CD4-positive, alpha-beta T cell (primary cell): ENCODE measurements at places on chromosomes 1 and 21. TPM values are rescaled to one million over a fixed set of nuclear protein-coding genes. Genes with fewer than 3 reads are reported as not detected.

THEMIS2 gene
- 20.2 TPM for total RNA-seq

C1orf87 gene
- not detected for total RNA-seq

HSD3B1 gene
- not detected for total RNA-seq

SERPINC1 gene
- total RNA-seq, result not detected

ATP1A2 gene
- not detected for total RNA-seq

NR5A2 gene
- not detected for total RNA-seq

AQP10 gene
- not detected for total RNA-seq

SPRR1B gene
- total RNA-seq, result not detected

USP21 gene
- 45.6 TPM for total RNA-seq

FASLG gene
- total RNA-seq, result 0.11 TPM

PPIAL4G gene
- 0.11 TPM for total RNA-seq

DNA sequence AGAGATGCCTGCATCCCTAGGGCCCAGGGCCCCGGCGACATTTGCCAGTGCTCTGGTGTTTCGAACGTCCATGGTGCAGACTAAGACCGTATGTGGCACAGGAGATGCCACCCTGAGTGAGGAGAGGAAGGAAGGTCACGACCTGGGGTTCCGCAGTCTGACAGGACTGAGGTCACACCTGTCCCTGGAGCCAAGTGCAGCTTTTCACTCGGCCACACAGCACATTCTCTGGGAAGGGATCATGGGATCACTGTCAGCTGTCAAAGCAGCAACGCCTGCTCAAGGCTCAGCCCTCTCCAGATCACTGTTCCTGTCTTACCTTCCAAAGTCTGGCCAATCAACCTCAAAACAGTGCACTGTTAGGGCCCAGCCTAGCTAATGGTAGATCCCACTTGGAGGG lies 243.6 kb downstream of the SIPA1L2 start:
- no peaks in the 10 kb centered on the region for H3K36me3 ChIP-seq
- no peaks in the 10 kb centered on the region for H3K27me3 ChIP-seq
- H3K4me1 ChIP-seq, result no peaks in the 10 kb centered on the region
- H3K4me3 ChIP-seq, result no peak overlapping the region
- DNase-seq, result no peak

GRCh38 chr1:209433649-209434031 lies 149.9 kb upstream of the CAMK1G start:
- no peak overlapping the region for H3K4me3 ChIP-seq
- peaks cover 8% of the 10 kb centered on the region for H3K27me3 ChIP-seq
- H3K27ac ChIP-seq, result no peak overlapping the region
- no peaks in the 10 kb centered on the region for H3K36me3 ChIP-seq

DNA sequence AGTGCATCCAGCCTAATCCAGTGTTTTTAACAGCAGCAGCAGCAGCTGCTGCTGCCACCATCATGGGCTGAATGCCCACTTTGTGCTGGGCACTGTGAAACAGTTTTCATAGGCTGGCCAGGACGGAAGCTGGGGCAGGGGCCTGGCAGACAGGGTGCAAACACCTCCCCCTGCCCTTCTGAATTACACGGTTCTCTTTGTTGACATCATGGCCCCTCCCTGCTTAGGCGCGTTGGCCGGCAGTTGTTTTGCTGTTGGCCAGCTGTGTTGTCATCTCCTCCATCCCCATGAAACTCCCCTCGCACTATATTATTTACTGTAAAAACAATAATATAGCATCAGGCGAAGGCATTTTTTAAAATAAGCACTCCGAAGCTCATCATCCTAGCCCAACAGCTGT lies 33.1 kb downstream of the PTPRU start:
- H3K27me3 ChIP-seq, result peaks cover 13% of the 10 kb centered on the region
- no peaks in the 10 kb centered on the region for H3K4me1 ChIP-seq
- H3K36me3 ChIP-seq, result no peaks in the 10 kb centered on the region
- no peak overlapping the region for H3K27ac ChIP-seq

GRCh38 chr1:94614168-94614815 lies 72.7 kb upstream of the F3 start:
- DNase-seq, result no peak
- H3K4me3 ChIP-seq, result no peak overlapping the region
- H3K36me3 ChIP-seq, result no peaks in the 10 kb centered on the region
- no peaks in the 10 kb centered on the region for H3K27me3 ChIP-seq
- peaks cover 2% of the 10 kb centered on the region for H3K4me1 ChIP-seq

DNA sequence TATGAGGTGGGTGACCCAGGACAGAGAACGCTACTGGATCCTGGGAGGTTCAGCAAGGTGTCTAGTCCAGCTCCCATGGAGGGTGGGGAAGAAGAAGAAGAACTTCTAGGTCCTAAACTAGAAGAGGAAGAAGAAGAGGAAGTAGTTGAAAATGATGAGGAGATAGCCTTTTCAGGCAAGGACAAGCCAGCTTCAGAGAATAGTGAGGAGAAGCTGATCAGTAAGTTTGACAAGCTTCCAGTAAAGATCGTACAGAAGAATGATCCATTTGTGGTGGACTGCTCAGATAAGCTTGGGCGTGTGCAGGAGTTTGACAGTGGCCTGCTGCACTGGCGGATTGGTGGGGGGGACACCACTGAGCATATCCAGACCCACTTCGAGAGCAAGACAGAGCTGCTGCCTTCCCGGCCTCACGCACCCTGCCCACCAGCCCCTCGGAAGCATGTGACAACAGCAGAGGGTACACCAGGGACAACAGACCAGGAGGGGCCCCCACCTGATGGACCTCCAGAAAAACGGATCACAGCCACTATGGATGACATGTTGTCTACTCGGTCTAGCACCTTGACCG lies 8.6 kb upstream of the PIGV start:
- no peak for DNase-seq
- H3K36me3 ChIP-seq, result peaks cover 76% of the 10 kb centered on the region
- no peak overlapping the region for H3K27ac ChIP-seq
- peaks cover 18% of the 10 kb centered on the region for H3K4me1 ChIP-seq
- H3K27me3 ChIP-seq, result no peaks in the 10 kb centered on the region

GRCh38 chr1:117592155-117592554 lies 13.7 kb upstream of the TENT5C start:
- H3K27me3 ChIP-seq, result no peaks in the 10 kb centered on the region
- no peak overlapping the region for H3K4me3 ChIP-seq
- no peak overlapping the region for H3K27ac ChIP-seq

DNA sequence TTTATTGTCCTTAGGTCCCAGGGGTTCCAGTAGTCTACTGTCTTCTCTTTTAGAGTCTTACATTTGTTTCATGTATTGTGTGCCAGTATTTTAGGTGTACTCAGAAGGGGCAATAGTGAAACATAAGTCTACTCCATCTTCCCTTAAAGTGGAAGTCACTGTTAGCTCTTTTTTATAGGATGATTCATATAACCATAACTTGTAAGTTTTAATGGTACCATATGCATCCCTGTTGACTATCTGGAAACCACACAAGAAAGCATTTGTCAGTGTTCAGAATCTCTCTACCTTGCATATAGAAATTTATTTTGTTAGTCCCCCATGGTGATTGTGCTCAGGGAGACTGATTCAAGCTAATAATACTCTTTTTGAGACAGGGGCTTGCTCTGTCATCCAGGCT lies 149.9 kb downstream of the HS2ST1 start:
- H3K27ac ChIP-seq, result no peak overlapping the region
- no peaks in the 10 kb centered on the region for H3K27me3 ChIP-seq
- H3K4me3 ChIP-seq, result no peak overlapping the region
- no peak for DNase-seq
- no peaks in the 10 kb centered on the region for H3K4me1 ChIP-seq
- no peaks in the 10 kb centered on the region for H3K36me3 ChIP-seq

DNA sequence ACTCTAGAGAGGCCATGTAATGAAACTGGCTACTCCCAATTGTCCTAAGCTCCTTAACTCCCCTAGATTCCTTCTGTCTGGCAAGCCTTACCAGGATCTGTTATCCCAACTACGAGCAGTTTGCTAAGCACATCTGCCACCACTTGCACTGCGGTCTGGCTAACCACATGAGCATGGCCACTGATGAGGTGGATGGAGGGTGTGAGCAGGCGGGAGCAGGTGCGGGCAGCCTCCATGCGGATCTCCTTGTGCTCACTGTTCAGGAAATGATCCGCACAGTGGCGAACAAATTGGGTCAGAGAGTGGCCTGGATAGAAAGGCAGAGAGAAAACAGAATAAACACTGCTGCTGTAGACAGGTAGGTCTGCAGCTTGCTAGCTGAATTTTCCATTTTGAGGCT lies 24.0 kb downstream of the MTOR start:
- no peak overlapping the region for H3K27ac ChIP-seq
- H3K4me1 ChIP-seq, result peaks cover 3% of the 10 kb centered on the region
- H3K4me3 ChIP-seq, result no peak overlapping the region

- no peak overlapping the region for H3K4me3 ChIP-seq
- no peak overlapping the region for H3K27ac ChIP-seq
- H3K27me3 ChIP-seq, result no peaks in the 10 kb centered on the region
- H3K4me1 ChIP-seq, result peaks cover 2% of the 10 kb centered on the region
- DNase-seq, result no peak
Measured at GRCh38 chr1:12039164-12039525, 19.8 kb downstream of the MIIP start.

GRCh38 chr21:45874716-45875415 lies 106.7 kb upstream of the COL6A1 start:
- H3K27me3 ChIP-seq, result no peaks in the 10 kb centered on the region
- no peak overlapping the region for H3K27ac ChIP-seq
- H3K4me3 ChIP-seq, result no peak overlapping the region
- H3K36me3 ChIP-seq, result no peaks in the 10 kb centered on the region

DNA sequence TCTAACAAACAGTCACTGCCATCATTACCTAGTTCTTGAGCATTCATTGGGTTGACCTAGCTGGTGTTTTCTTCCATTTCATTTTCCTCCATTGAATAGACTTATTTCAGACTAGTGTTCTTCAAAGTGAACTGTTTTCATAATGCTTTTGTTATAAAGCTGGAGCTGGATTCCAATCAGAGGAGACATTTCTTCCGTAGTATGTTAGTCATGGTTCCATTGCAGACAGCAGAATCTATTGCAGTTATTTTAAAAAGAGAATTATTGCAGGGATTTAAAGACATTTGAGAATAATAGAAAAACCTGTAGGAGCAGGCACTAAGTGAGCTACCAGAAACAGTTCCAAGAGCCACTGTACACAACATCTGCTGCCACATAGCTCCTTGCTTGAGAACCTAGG lies 50.0 kb downstream of the HHAT start:
- H3K4me1 ChIP-seq, result peaks cover 2% of the 10 kb centered on the region
- DNase-seq, result no peak
- H3K4me3 ChIP-seq, result no peak overlapping the region

GRCh38 chr1:185912504-185912903 lies 178.3 kb downstream of the HMCN1 start:
- H3K4me1 ChIP-seq, result no peaks in the 10 kb centered on the region
- H3K27me3 ChIP-seq, result no peaks in the 10 kb centered on the region
- H3K4me3 ChIP-seq, result no peak overlapping the region
- no peak for DNase-seq
- no peaks in the 10 kb centered on the region for H3K36me3 ChIP-seq

- no peaks in the 10 kb centered on the region for H3K36me3 ChIP-seq
- H3K4me1 ChIP-seq, result peaks cover 17% of the 10 kb centered on the region
- H3K4me3 ChIP-seq, result peak overlapping the region; percentile 62
- H3K27ac ChIP-seq, result no peak overlapping the region
- DNase-seq, result peak; percentile 11
- H3K27me3 ChIP-seq, result no peaks in the 10 kb centered on the region
Measured at GRCh38 chr21:38804789-38805327, 871 bp upstream of the ETS2 start.

DNA sequence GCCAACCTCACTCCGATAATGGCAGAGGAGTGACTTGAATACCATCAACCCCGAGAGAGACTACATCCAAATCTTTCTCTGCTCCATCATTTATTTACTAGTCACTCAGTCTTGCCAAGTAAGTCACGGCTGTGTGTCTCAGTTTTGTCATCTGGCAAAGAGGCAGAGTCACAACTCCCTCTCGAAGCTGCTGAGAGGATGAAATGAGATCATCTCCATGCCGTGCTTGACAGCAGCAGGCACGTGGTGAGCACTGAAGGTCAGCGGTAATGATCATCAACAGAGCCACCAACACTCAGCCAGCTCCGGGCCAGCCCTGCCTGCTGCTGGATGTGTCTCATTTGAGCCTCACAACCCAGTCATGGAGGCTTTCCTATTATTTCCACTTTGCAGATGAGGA lies 19.9 kb downstream of the ALDH4A1 start:
- no peaks in the 10 kb centered on the region for H3K27me3 ChIP-seq
- no peak overlapping the region for H3K4me3 ChIP-seq
- no peaks in the 10 kb centered on the region for H3K4me1 ChIP-seq

DNA sequence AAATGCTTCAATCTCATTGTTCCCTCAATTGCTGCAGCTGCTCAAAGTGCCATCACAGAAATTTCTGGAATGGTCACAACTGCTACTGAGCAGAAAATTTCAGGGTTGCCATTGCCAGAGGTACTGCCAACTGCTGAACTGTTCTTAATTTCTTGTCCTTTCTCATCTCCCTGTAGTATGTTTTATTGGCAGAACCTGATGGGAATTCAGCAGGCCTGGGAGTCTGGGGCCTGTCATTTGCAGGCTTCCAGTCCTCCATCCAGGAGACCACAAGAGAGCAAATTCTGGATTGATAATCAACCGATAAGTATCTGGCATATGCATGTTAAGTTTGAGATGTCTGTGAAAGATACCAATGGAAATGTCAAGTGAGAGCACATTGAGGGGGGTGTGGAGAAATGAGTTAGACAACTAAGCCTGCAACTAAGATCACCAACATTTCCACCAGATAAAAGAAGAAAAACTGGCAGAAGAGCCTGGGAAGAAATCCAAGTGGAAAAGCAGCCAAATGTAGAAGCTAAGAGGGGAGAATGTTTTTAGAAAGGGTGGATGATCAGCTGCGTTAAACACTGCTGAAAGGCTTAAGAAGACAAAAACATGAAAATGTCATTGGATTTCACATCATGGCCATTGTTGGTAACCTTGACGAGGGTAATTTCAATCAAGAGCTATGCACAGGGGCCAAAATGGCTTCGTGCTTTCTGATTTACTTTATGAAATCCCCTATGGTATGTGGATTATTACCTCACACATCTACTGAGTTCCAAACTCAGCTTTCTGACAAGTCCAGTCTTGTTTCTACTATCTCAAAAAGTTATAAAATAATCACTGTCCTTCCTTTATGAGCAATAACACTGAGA lies 648.1 kb downstream of the PLPP3 start:
- no peak for DNase-seq
- H3K4me1 ChIP-seq, result no peaks in the 10 kb centered on the region
- H3K4me3 ChIP-seq, result no peak overlapping the region
- no peaks in the 10 kb centered on the region for H3K27me3 ChIP-seq
- no peak overlapping the region for H3K27ac ChIP-seq
- no peaks in the 10 kb centered on the region for H3K36me3 ChIP-seq

GRCh38 chr1:44705938-44706337 lies 25.0 kb downstream of the RNU5D-1 start:
- no peaks in the 10 kb centered on the region for H3K36me3 ChIP-seq
- H3K27ac ChIP-seq, result no peak overlapping the region
- no peaks in the 10 kb centered on the region for H3K27me3 ChIP-seq
- no peak for DNase-seq
- no peak overlapping the region for H3K4me3 ChIP-seq
- peaks cover 10% of the 10 kb centered on the region for H3K4me1 ChIP-seq

- H3K4me3 ChIP-seq, result no peak overlapping the region
- no peaks in the 10 kb centered on the region for H3K27me3 ChIP-seq
- H3K27ac ChIP-seq, result no peak overlapping the region
- no peak for DNase-seq
- no peaks in the 10 kb centered on the region for H3K36me3 ChIP-seq
- no peaks in the 10 kb centered on the region for H3K4me1 ChIP-seq
Measured at GRCh38 chr1:106568201-106568974, 488.1 kb upstream of the PRMT6 start.
